ENCODE measurements at places on chromosomes 11 and 22. TPM values are rescaled to one million over a fixed set of nuclear protein-coding genes. Genes with fewer than 3 reads are reported as not detected.

- no peak for DNase-seq
Measured at GRCh38 chr22:43198936-43199335, 12.0 kb upstream of the TTLL12 start.

- DNase-seq = no peak
Measured at GRCh38 chr11:83192606-83193245, 786 bp upstream of the ANKRD42 start.

DNA sequence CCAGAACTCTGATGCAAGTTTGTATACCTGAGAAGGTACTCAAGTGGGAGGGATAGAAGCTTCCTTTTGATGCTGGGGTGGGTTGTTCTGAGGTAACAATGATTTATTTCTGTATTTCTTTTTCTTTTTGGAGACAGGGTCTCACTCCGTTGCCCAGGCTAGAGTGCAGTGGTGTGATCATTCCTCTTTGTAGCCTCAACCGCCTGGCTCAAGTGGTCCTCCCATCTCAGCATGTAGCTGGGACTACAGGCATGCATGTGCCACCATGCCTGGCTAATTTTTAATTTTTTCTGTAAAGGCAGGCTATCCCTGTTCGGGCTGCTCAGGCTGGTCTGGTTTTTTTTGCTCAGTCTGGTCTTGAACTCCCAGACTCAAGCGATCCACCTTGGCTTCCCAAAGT lies 7.9 kb downstream of the KDM2A start:
- DNase-seq = no peak

DNA sequence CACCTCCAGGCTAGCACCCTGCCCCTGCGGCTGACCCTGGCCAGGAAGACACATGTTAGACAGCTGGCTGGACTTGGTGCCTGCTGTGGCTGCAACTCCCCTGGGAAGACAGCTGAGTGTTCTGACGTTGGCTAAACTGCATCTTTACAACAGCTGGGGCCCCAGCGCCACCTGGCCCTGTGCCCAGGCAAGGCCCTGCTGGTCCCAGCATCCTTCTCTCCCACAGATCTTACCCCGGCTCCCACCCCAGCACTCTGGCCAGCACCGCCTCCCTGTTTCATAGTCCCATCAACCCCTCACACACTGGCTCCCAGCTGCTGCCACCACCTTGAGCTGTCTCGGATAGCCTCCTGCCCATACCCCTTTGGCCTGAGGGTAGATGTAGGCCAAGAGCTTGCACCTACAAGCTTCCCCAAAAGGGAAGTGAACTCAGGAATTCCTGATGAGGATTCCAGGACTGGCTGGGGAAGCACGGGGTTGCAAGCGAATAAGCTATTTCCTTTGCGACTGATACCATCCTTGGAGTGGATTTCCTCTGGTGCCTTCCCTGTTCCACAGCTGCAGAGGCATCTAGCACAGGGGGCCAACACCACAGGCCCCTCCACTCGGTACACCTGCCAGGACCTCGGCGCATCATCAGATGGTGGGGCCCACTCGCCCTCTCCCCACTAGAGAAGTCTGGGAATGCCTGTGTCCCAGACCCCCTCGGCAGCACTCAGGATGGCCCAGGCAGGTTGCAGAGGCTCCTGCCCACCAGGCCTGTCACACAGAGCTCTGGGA lies 28.5 kb downstream of the RSPH14 start:
- no peak for DNase-seq

GRCh38 chr22:20955548-20955947 lies 11.5 kb upstream of the AIFM3 start:
- no peak for DNase-seq

The LGALS12 gene
- total RNA-seq = not detected

The CDHR5 gene
- not detected for total RNA-seq

The ANAPC15 gene
- total RNA-seq = 44.1 TPM

All from naive thymus-derived CD4-positive, alpha-beta T cell (primary cell).